ENCODE measurements at places on chromosomes 16 and 17.

DNA sequence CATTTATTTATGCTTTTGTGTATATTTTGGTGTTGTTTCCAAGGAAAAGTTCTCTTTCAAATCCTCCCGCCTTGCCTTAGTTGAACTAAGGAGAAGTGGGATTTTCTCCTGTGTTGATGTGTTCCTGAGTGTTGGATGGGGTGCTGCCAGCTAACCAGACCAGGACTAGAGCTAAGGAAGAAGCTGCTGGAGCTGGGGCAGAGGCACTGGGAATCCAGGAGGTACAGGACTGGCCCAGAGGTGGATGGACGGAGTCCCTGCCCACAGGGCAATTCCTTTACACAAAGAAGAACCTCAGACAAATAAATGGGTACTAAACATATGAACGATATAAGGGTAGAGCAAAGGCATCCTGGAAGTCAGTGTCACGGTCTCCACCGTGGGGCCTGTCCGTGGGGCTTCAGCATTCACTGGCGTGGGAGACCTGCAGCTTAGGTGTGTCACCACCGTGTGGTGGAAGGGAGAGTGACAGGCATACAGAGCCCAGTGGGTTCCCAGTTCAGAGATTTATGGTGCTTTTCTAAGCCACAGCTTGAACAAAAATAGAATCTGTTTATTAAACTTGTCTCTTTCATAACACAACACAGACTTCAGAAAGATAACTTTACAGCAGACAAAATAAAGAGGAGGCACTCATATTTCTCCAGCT, 270.7 kb downstream of the NTN1 start:
- DNase-seq, result peak; percentile 11

DNA sequence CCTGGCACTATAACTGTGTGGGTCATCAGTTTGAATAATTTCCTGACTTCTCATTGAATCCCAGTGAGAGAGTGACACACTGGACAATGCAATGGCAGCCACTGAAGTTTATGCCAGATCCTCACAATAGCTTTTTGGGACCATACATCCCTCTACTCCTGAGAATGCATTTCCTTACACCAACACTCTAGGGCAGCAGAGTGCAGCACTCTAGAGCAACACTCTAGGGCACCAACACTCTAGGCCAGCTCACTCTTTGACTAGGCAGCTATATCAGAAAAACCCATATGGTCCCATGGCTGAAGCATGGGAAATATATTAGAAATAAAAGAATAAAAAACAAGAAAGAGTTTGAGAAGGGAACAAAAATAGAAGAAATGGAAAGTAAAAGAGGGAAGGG, 309.2 kb downstream of the MAP2K6 start:
- DNase-seq, result no peak

DNA sequence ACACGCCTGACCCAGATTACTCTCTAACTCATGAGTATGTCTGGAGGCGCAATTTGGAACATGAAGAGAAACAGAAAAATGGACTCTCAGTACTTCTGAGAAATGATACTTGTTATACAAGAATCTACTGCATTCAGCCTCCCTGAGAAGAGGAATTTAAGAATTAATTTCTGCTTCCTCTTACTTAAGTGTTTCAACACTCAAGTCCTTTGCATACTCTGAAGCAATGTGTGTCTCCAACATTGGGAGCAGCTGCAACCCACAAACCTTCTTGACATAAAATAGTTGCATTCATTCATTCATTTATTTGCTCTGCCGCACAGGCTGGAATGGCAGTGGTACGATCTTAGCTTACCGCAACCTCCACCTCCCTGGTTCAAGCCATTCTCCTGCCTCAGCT, 199.8 kb downstream of the NPIPA7 start:
- DNase-seq, result no peak

DNA sequence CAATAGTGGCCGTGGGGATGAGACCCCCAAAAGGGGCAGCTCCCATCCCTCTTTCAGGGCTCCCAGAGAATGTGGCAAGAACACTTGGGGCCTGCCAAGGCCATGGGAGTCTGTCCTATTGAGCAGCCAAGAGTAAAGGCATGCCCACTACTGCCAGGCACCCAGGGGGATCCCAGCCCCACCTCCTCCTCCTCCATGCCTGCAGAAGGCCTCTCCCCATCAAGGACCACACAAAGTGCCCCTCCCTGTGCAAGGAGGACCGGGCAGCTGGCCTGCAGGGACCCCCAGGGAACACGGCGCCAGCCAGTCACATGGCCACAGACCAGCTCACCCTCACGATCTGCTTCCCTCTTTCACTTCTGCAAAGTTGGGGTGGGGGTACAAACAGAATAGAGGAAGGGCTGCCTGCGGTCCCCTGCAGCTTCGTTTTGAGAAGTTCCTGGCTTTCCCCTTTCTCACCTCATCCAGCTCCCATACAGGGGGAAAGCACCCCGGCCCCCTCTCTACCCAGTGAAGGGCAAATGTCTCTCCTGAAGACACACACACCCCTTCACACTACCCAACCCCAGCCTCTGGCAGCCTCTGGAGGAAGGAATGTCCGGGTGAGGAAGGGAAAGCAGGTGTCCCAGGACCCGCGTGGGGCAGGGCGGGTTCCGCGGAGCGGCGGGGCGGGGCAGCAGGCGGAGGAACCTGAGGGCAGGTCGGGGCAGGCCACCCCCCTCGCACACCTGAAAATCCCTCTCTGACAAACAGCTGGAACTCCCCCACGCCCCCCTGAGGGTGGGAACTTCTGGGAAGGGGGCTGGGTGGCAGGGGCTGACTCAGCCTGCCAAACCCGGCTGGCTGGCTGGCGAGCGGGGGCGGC, 2.0 kb downstream of the PPP1R9B start:
- peak; percentile 33 for DNase-seq

GRCh38 chr17:22171631-22172030, 479.3 kb downstream of the KCNJ18 start:
- DNase-seq, result no peak

DNA sequence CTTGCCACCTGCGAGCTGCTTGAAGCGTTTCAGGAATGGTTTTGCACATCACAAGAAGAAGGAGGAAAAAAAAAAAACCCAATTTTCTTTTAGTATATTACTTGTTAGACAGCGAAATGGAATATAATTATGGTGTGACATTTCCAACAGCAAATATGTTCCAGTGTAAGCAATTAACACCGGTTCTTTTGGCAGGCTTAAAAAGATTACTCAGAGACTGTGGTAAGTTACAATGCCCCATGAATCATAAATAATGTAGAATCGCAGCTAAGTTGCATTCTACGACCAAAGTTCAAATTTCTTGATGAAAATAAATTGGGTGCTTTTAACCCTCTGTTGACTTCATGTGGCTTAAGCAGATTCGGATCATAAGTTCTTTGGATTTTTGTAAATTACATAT, 245.2 kb downstream of the XYLT1 start:
- no peak for DNase-seq

GRCh38 chr17:40564195-40564882, 933 bp downstream of the CCR7 start:
- peak; percentile 55 for DNase-seq

DNA sequence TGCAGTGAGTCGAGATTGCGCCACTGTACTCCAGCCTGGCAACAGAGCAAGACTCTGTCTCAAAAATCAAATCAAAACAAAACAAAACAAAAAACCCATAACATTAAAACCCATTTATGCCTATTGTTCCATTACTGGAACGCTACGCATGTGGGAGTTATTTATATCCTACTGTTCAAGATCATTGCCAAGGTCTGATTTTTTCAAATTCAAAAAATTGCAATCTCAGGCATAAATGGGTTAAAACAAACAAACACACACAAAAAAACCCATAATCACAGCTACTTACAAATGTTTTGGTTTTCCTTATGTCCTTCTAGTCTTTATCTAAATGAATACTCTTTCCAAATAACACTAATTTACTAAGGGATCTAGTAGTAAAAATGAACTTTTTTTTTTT, 17.8 kb downstream of the GJC1 start:
- no peak for DNase-seq

DNA sequence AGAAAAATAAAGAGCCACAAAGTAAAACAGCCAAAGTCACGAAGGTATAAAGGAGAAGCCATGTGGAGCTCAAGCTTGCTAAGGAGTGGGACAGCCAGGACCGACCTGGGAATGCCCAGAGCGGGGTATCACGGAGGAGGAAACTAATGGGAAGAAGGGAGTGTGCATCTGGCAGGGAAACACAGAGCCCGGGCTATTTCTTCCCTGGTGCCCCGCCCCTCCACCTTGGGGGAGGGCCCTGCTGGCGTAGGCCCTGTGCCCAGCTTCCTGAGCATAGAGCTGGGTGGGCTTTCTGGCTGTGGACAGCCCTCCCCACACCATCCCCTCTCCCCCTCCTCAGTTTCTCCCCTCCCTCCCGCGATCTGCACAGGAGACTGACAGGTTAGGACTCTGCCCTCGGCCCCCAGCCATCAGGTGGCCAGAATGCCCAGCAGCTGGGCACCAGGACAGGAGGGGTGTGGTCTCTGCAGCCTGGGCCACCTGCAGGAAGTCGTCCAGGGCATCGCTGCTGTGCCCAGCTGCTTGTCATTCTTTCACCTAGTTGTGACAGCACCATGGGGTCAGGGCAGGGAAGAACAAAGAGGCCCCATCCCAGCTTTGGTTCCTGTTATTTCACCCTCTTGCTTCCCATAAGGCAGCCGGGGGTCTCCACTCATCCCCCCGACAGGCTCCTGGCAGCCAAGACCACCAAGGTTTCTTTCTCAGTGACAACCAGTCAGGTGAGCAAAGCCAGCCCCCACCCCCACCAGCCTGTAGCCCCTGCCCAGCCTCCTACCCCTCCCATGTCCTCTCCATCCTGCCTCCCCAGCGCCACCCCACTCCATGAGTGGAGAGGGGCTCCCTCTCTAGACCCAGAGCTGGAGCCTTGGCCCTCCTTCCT, 7.1 kb upstream of the DCAF7 start:
- no peak for DNase-seq

DNA sequence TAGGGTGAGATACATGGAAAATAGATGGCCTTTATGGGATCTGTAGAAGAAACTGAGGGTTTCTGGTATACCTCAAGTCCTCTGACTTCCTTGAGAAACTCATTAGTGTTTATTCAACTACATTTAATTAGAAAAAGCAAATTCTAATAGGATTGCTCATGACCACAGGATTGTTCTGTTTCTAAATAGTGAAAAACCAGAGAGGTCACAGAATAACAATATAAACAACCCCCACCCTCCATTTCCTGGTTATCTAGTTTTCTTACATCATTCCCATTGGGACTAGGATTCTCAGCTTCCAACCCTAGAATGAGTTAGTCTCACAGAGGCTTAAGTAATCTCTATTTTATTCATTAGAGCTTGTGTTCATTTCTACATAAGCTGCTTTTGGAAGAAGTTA, 30.0 kb downstream of the SF3B3 start:
- DNase-seq, result no peak

GRCh38 chr17:2146132-2146871, 91.4 kb downstream of the HIC1 start:
- no peak for DNase-seq

DNA sequence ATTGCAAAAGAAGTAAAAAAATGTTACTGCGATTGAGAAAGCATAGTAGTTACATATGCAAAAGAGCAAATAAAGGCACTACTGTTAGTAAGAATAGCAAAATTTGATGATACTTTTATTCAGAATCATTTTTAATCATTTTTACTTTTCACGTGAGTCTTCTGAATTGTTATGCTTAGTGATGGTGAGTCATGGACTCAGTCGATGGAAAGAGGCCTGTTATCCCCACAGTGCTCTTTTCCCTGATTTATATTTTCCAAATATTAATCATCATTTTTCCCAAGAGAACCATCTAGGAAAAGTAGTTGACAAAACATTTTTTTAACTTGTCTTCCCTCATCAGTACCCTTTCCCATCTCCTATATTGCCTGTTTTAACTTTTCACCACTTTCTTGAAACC, 181.1 kb downstream of the CHD9 start:
- DNase-seq, result no peak

DNA sequence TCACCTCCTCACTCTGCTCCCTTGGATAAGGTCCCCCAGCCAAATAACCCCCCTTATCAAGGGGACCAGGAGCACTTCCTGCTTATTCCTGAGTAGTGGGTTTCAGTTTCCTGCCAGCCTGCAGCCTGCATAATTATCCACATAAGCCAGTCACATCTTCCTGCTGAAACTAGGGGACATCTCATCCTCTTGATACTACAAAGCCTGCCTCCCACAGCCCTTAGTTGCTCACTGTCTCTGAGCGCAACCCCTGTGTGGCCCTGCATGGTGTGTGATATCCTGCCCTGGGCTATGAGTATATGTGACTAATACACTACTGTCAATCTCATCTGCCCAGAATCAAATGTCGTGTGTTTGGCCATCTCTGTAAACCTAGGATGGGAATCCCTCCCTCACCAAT, 8.0 kb upstream of the XYLT2 start:
- DNase-seq, result no peak

DNA sequence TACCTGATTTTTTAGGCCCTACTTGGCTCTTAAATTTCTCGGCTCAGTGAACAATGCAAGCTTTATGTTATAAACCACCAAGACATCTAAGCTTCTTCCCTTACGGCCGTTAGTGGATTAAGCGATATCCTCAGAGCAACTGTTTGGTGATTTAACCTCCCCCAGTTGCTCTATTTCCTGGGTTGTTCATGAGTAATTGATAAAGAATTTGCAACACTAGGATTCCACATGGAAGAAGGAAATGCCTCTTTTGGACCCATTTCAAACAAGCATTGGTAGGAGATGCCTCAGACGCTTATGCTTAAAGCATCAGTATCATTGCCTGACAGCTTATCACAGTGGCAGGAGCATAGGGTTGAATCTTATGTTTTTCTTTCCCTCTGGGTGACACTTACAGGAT, 65.3 kb downstream of the RBFOX1 start:
- DNase-seq, result no peak

DNA sequence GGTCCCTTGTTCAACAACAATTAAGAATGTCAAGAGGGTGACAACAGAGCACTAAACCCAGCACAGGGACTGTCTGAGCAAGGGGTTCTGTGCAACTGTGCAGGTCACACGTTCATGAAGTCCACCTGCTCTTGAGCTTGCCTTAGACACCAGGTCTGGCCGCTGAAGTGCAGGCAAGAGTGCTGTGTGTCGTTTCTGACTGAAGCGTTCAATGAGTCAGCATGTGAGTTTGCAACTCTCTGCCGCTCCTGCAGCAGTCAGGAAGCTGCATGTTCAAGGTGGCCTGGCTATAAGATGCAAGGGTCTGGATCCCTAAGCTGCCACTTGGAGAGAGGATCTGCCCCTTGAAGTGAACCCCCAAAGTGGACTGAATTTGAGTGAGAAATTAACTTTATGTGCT, 332.7 kb upstream of the HSBP1 start:
- no peak for DNase-seq

- no peak for DNase-seq
These were observed 8.8 kb downstream of the RSAD1 start for GRCh38 chr17:50487213-50488096.

- DNase-seq, result no peak
These were observed 21.1 kb downstream of the PIPOX start for GRCh38 chr17:29063992-29064391.

GRCh38 chr17:43760254-43760852, 1.8 kb upstream of the SOST start:
- peak; percentile 85 for DNase-seq

Measured in immature natural killer cell (primary cell).